ENCODE measurements at places on chromosomes 11 and 22.

DNA sequence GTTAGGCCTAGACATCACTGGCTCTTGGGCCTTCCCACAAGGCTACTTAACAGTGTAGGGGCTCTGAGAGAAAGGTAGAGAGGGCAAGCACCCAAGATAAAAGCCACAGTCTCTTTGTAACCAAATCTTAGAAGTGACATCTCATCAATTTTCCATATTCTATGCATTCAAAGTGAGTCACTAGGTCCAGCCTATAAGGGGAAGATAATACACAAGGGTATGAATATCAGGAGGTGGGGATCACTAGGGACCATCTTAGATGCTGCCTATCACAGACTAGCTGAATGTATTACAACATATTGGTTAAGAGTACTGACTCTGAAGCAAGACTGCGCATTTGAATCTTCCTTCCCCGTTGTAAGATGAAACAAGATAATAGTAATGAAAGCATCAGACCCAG lies 144.1 kb downstream of the RBFOX2 start:
- DNase-seq, result no peak

DNA sequence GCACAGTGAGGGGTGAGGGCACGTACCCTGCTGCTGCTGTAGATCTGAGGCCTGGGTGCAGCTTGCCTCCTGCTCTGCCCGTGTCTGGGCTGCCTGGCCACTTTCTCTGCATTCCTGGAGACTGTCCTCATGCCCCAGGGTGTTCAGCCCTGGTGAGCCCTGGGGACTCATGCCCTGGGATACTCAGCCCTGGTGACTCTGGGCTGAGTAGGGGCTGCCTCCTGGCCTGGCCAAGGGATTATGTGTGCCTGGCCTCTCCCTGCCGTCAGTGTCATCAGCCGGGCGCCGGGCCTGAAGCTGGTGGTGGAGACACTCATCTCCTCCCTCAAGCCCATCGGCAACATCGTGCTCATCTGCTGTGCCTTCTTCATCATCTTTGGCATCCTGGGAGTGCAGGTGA lies 94.7 kb downstream of the CACNA1I start:
- no peak for DNase-seq

- no peak for DNase-seq
Observed at GRCh38 chr11:14322510-14322909, 36.5 kb downstream of the RRAS2 start.

GRCh38 chr22:43330178-43331068 lies 12.7 kb downstream of the SCUBE1 start:
- DNase-seq, result no peak

DNA sequence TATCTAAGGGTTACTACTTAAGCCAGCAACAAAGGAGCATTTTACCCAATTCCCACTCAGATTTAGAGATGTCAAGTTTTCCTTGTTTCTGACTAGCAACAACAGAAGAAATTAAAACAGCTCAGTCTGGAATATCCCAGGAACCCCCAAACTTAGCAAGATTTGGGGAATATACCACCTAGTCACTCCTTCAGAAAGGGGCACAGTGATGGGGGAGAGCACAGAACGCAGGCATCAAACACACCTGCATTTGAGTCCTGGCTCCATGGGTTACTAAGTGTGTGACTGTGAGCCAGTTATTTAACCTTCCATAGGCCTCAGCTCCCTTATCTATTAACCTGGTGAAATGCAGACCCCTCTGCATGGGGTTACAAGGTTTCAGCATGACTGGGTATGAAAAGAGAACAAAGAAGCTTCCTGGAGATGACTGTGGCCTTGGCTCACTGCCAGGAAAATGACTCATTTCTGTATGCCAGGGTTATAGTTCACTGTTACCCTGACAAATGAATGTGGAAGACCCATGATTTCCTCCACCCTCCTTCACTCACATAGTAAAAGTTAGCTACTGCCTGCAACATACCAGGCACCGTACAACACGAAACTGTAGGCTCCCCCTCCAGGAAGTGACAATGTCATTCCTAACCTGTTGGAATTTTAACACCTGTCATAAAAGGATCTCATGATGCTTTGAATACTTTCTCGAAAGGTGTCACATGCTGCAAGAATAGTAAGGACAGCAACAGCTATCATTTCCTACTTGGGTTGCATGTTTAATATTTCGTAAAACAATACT lies 79.6 kb downstream of the ME3 start:
- peak; percentile 91 for DNase-seq

DNA sequence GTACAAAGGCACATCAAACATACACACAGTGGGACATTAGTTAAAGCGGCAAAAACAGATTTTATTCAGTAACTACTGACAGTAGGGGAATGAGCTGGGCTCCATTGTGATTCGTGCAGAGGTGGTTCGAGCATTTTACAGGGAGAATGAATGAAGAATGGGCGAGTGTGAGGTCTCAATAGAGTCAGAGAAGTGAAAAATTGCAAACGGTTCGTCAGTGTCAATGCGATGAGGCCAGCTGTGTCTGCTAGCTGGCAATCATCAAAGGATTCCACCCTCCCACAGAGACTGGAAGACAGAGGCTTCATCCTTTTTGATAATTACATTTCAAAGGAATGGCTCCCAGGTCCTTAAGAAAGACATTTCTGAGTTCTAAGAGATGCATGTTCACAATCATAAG lies 17.4 kb downstream of the OR4D9 start:
- no peak for DNase-seq

DNA sequence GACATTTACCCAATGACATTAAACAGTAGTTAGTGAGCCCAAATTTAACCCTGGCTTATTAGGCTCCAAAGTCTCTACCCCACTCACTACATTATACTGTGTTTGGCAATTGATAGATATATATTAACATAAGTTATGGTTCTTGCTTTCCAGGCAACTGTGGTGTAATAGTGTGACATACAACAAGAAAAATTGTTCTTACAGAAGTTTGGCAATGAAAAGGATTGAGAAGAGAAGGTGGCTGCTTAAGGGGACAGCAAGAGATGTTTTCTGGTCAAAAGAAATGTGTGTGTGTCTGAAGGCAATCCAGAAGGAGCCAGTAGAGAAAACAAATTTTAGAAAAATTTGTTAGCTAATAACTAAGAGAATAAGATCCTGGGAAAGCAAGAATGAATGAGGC lies 132.4 kb downstream of the SWAP70 start:
- DNase-seq, result no peak

DNA sequence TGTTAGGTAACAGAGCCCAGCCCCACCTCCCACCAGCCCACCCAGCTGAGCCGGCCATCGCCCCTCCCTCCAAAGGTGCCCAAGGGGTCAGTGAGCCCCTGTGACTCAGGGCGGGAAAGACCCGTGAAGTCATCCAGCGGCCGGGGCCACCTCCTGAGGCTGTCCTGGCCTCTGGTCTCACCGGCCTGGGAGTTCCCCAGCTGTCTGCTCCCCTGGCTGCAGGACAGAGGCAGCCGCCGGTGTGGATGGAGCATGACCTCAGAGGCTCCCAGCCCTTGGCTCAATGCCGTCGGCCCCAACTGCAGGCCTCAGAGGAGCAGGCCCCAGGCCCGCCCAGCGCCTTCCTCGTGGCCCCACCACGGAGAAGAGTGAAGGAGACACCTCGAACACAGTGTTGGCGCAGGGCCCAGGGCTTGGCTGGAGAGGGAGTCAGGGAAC lies 28.7 kb downstream of the RPL3 start:
- DNase-seq, result no peak
